A549 treated with ZK216348 at 1 μM for 4 hours (cell line): ENCODE measurements at places on chromosomes 7 and 10. TPM values are rescaled to one million over a fixed set of nuclear protein-coding genes. Genes with fewer than 3 reads are reported as not detected.

Gene SLC16A9
- total RNA-seq, result 0.08 to 0.26 TPM (median 0.13 TPM) in 5 replicates

Gene SNCG
- total RNA-seq, result 11.6 to 19.1 TPM (median 15.3 TPM) in 5 replicates

Gene WNT2
- total RNA-seq, result not detected in 5 replicates

Gene GIMAP1
- not detected in 5 replicates for total RNA-seq

Gene CHAT
- total RNA-seq, result not detected in 5 replicates

Gene IRF5
- total RNA-seq, result 11.4 to 16.7 TPM (median 13.6 TPM) in 5 replicates

Gene ANXA8
- total RNA-seq, result 29.5 to 41.7 TPM (median 34.3 TPM) in 5 replicates

Gene TAS2R5
- total RNA-seq, result 0.33 to 0.65 TPM (median 0.47 TPM) in 4 of 5 replicates, not detected in the other
